ENCODE measurements at places on chromosomes 5 and 9. TPM values are rescaled to one million over a fixed set of nuclear protein-coding genes. Genes with fewer than 3 reads are reported as not detected.

Gene AIF1L
- total RNA-seq: 76.0 TPM

Gene SUSD3
- total RNA-seq: 4.6 TPM

Gene SMIM33
- not detected for total RNA-seq

Gene BHMT2
- total RNA-seq: 0.46 TPM

Gene GARIN3
- not detected for total RNA-seq

Gene GTF2H2
- total RNA-seq: 52.6 TPM

Gene MORN5
- total RNA-seq: 0.81 TPM

Gene CYLC2
- not detected for total RNA-seq

Gene PCDHGA1
- total RNA-seq: 1.8 TPM

Gene BTNL8
- total RNA-seq: not detected

- DNase-seq: peak; percentile 36
Measured at GRCh38 chr5:159456722-159457465, 126.6 kb upstream of the IL12B start.

- no peak for DNase-seq
Measured at GRCh38 chr5:142532781-142533176, 153.1 kb downstream of the FGF1 start.

GRCh38 chr5:156469636-156470035, 142.7 kb downstream of the SGCD start:
- DNase-seq: no peak

- no peak for DNase-seq
Measured at GRCh38 chr9:3969590-3970260, 330.1 kb downstream of the GLIS3 start.

DNA sequence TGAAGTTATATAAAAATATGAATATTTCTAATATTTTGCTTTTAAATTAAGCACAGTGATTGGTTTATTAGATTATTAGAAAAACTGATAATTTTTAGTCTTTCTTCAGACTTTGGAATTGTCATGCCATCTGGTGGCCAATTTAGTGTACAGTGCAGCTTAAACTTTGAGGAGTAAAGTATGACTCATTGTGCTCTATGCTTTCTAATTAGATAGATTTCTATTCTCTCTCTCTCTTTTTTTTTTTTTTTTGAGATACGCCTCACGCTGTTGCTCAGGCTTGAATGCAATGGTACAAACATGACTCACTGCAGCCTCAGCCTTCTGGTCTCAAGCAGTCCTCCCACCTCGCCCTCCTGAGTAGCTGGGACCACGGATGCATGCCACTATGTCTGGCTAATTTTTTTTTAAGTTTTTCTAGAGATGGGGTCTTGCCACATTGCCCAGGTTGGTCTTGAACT, 42.1 kb upstream of the GPR21 start:
- DNase-seq: no peak

DNA sequence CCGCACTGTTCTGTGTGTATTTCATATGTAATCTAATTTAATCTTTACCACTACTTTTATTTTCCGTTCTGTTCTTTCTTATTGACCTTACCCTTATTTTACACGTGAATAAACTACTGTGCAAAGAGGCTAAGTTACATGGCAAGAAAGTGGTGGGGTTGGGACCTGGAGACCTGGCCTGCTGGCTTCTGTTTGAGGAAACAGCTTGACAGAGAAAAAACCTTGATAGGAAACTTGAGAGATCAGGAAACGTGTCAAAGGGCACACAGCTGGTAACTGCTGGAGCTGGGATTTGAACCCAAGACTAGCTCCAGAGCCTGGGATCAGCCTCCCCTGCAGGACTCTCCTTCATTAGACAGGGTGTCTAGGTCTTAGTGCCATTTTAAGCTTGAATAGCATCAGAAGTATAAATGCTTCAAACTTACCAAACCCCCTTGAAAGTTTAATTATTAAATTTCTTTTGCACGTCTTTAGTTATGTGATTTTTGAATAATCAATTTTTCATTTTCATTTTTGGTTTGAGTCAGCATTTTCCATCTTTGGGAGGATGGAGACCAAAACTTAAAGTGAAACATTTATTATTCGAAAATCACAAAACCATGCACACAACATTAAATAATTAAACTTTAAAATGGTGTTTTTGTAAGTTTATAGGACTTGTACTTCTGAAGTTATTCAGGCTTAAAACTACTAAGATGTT, 129.5 kb downstream of the RGS3 start:
- no peak for DNase-seq

DNA sequence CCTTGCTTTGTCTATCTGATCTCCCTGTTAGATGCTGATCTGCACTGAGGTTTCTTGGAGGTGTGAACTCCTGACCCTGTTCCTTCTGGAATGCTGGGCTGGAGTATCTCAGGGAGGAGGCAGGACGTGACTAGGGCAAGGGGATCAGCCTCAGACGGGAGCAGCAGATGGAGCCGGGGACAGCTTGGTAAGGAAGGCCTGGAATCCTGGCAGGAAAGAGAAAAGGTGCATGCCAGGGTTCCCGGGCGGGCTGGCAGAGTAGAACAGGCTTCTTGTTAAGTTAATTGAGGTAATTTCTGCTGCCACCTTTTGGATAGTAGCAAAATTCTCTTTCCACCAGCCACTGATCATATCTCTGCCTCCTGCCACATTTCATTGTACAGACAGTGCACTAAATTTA, 180.9 kb downstream of the ZNF462 start:
- DNase-seq: peak; percentile 56

GRCh38 chr5:10701567-10702039, 59.4 kb downstream of the DAP start:
- peak; percentile 78 for DNase-seq

DNA sequence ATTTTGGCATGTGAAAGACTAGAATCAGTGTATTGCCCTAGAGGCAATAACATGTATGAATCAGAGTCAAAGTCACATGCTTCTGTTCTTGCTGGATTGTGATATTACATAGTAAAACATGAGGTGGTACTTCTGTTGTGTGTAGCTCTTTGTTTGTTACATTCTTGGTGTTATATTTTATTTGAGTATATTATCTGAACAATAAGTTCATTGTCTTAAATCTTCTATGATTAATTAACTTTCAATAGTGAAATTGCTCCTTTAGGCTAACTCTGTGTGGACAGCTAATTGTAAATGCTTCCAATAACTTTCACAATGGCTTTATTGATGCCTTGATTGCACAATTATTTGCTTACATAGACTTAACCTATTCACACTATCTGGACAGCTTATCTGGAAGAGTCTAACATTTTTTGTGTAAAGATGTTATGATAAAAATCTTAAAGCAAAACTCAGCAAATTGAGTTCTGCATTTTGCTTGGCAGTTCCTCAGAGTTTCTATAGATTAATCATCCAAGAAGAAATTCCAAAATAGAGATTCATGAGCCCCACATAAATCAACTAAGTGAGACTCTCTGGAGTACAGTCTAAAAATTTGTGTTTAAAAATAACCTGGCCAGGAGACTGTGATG, 239.6 kb upstream of the TUSC1 start:
- DNase-seq: no peak

DNA sequence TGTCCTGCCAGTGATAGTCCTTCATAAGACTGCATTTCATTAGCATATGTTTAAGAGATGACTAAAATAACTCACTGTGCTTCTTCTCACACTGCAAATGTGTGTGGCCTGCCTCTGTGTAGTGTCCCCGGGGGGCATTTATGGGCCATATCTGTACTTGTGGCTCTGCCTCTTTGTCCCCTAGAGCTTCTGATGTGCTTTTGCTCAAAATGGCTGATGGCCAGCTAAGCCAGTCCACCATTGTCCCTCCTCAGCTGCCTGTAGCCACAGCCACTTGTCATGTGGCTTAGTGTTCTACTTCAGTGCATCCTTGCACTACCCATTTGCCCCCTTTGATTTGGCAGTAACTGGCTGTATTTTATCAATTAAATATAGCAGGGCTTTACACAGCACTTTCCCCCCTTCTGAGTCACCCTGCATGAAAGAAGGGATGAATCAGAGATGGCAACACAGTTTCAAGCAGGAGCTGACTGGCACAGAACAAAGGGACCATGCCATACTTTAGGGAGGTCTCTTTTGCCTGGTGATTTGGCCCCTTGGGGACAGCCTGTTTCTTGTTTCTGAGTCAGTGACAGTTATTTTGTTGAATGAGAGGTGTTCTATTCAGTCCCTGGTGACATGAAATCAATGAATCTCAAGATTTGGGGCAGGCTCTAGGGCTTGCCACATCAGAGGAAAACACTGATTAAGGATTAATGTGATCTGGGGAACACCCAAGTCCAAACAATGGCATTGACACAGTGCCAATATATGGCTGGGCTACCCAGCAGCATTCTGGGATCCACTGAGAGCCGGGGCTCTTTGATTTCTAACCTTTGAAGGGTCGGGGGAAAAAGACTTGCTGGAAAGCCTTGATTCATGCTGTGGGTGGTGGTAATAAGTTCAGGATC, 245.5 kb downstream of the SMARCA2 start:
- DNase-seq: no peak

GRCh38 chr5:66718374-66719002, 122.3 kb downstream of the MAST4 start:
- DNase-seq: no peak
